ENCODE measurements at places on chromosomes 6 and 20.

- DNase-seq: no peak
Observed at GRCh38 chr20:6055981-6056569, 2.2 kb upstream of the LRRN4 start.

DNA sequence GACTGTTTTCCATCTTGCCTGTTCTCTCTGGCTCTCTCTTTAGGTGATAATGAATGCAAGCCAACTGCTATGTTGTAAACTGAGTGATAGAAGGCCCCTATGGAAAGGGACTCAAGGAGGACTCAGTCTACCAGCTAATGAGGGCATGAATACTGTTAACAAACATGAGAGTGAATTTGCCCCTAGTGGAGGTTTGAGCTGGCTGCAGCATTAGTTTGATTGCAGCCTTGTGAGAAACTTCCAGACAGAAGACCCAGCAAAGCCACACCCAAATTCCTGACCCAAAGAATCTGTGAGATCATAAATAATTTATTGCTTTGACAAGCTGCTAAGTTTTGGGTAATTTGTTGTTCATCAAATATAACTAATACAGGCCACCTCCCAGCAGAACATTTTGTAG, 50.0 kb upstream of the PLCB1 start:
- no peak for DNase-seq

DNA sequence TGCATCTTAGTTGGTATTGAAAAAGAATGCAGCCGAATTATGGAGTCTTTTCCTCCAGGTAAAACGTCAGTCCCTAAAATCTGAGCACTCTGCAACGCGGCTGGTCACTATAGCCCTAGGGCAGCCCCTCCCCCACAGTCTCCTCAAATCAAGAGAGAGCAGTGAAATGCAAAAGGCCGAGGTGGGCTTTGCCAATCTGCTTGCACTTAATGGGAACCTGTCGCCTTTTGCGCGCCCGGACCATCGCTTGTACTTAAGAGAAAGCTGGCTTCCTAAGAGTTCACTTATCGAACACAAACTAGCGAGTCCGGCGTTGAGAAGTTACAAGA, 447 bp downstream of the MCM3 start:
- DNase-seq: peak; percentile 15

DNA sequence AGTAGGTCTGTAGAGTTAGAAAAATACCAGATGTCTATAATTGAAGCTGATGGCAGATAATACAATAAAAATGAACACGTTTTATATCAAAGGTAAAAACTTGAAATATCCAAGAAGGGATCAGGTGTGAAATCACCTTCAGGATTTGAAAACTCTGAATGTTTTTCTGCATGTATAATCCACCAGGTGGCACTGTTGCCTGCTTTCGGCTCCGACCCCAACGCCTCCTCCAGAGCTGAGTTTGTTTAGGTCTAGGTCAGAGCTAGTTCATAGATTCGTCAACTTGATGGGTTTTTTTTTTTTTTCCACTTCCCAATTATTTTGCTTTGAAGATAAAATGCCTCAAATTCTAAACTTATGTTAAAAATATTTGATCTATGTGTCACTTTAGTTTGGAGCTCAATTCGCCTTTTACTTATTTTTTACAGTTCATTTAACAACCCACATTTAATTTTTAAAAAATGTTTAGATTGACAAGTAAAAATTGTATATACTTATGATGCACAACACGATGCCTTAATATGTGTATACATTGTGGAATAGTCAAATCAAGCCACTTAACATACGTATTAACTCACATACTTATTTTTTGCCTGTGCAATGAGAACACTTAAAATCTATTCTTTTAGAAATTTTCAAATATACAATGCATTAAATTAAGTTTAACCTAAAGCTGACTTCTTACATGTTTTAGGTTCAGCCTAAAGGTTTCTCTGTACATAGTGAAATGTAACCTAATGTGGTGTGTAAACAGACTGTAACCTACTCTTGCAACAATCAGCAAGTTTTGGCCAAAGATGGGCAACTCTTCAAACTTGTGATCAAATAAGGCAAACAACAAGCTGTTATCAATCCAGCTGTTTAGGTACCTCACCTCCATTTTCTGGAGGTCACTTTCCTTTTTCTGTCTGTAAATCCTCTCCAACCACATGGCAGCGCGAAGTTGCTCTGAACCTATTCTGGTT, 39.4 kb upstream of the ENPP4 start:
- no peak for DNase-seq

GRCh38 chr6:156348849-156349248, 428.3 kb upstream of the ARID1B start:
- no peak for DNase-seq

- DNase-seq: no peak
Observed at GRCh38 chr6:57116776-57117175, 26.8 kb downstream of the ZNF451 start.

DNA sequence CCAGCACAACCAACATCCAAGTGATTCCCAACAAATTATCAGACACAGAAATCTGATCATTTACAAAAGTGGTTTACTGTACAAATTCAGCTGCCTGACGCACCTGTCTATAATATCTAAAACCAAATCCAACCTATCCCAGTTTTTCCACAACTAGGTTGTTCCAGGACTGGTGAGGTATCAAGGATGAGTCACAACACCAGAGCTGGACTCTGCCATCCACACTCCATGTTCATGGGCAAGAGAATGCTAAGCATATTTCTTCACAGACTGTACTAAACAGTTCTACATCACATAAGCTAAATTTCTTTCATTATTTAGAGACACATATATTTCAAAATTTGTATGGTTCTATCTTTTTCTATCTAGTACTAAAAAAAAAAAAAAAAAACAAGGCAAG, 141.6 kb downstream of the BTBD9 start:
- DNase-seq: no peak

GRCh38 chr6:97867177-97867576, 584.2 kb upstream of the MMS22L start:
- no peak for DNase-seq
